HFFc6 (cell line): ENCODE measurements at places on chromosomes 4 and X. TPM values are rescaled to one million over a fixed set of nuclear protein-coding genes. Genes with fewer than 3 reads are reported as not detected.

The KIAA1210 gene
- not detected in 3 replicates for total RNA-seq

The NIPAL1 gene
- 0.59 to 1.0 TPM (median 0.90 TPM) in 3 replicates for total RNA-seq

The IL2RG gene
- not detected in 3 replicates for total RNA-seq

The FAM149A gene
- not detected in 3 replicates for total RNA-seq

The NUDT11 gene
- total RNA-seq: 4.5 to 5.5 TPM (median 4.7 TPM) in 3 replicates

The PROM1 gene
- total RNA-seq: not detected in 3 replicates

The CLTRN gene
- 0.17 TPM in 1 of 3 replicates, not detected in the others for total RNA-seq

The CHRDL1 gene
- 0.85 to 2.4 TPM (median 0.93 TPM) in 3 replicates for total RNA-seq

The IL13RA1 gene
- 61.1 and 61.4 TPM in 2 replicates for total RNA-seq

The DGAT2L6 gene
- not detected in 3 replicates for total RNA-seq

The SCRG1 gene
- total RNA-seq: not detected in 3 replicates

The TIMM8A gene
- 19.4 to 20.3 TPM (median 20.3 TPM) in 3 replicates for total RNA-seq

The GLRA2 gene
- total RNA-seq: not detected in 3 replicates

- H3K4me1 ChIP-seq: peaks cover 14% of the 10 kb centered on the region
- DNase-seq: no peak
- no peak overlapping the region for H3K4me3 ChIP-seq
- no peak overlapping the region for H3K27ac ChIP-seq
- peaks cover 9% of the 10 kb centered on the region for H3K27me3 ChIP-seq
Measured at GRCh38 chrX:39670281-39670680, 427.5 kb downstream of the BCOR start.

GRCh38 chrX:41064018-41064417, 21.2 kb upstream of the USP9X start:
- H3K4me1 ChIP-seq: peaks cover 22% of the 10 kb centered on the region

GRCh38 chr4:10623241-10623640, 61.3 kb downstream of the CLNK start:
- H3K36me3 ChIP-seq: no peaks in the 10 kb centered on the region
- DNase-seq: peak; percentile 13
- peaks cover 19% of the 10 kb centered on the region for H3K4me1 ChIP-seq
- H3K4me3 ChIP-seq: no peak overlapping the region
- H3K27me3 ChIP-seq: peaks cover 22% of the 10 kb centered on the region

DNA sequence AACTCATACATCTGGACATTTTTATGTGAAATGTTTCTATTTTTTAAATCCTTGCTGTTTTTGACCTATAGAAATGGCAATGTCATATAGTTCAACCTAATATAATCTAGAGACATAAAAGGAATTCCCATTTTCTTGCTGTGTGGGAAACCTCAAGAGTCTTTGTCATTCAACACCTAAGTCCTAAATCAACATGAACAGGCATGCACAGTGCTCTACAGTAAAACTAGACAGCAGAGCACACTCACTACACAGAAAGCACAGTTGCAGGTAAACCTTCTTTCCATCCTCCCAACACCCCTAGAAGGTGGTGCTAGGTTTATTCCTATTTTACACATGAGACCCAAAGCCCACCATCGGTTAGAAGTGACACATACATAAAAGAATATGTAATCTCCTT, 79.1 kb upstream of the C1QTNF7 start:
- peaks cover 16% of the 10 kb centered on the region for H3K4me1 ChIP-seq
- H3K4me3 ChIP-seq: no peak overlapping the region
- H3K36me3 ChIP-seq: no peaks in the 10 kb centered on the region
- H3K27ac ChIP-seq: no peak overlapping the region
- H3K27me3 ChIP-seq: peaks cover 36% of the 10 kb centered on the region
- no peak for DNase-seq

- no peak overlapping the region for H3K4me3 ChIP-seq
- H3K27me3 ChIP-seq: no peaks in the 10 kb centered on the region
- DNase-seq: no peak
- H3K36me3 ChIP-seq: no peaks in the 10 kb centered on the region; the same call in 1 of the 2 replicates
Measured at GRCh38 chr4:168822481-168822880, 187.6 kb downstream of the CBR4 start.

DNA sequence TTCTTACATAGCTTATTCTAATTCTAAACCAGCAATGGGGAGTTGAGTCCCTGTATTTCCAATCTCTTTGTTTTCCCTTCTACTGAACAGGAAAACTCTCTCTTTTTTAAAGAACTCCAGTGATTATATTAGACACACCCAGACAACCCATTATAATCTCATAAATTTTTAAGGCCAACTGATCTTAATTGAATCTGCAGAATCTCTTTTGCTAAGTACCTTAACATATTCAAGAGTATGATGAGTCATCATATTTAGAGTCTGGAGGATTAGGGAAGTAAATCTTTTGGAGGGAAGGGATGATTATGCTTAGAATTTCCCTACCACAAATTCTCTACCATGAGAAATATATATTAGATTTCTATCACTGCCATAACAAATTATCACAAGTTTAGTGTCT, 705.1 kb downstream of the CENPC start:
- H3K4me3 ChIP-seq: no peak overlapping the region
- no peak for DNase-seq
- no peaks in the 10 kb centered on the region for H3K4me1 ChIP-seq
- H3K27me3 ChIP-seq: no peaks in the 10 kb centered on the region

- peak overlapping the region; percentile 84 for H3K27ac ChIP-seq
- H3K36me3 ChIP-seq: no peaks in the 10 kb centered on the region
- peak overlapping the region; percentile 87 for H3K4me3 ChIP-seq
- H3K27me3 ChIP-seq: no peaks in the 10 kb centered on the region; the same call in 1 of the 2 replicates
Measured at GRCh38 chr4:83109480-83110222, 4.9 kb downstream of the PLAC8 start.

DNA sequence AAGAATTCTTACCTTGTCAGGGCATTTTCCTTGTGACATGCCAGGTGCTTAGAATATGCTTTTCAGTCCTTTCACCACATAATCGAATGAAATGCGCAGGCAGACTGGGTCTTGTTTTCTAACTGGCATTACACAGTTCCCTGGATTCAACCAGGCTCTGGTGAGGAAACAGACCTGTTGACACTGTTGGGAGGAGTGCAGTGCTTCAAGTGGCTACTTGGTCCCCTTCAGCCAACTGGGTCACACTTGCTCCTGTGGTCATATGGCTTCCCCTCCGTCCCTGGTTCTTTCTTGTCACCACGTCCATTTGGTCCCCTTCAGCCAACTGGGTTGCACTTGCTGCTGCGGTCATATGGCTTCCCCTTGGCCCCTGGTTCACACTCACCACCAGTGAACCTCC, 9.7 kb downstream of the SMIM20 start:
- DNase-seq: no peak
- H3K27me3 ChIP-seq: no peaks in the 10 kb centered on the region; the same call in 1 of the 2 replicates
- no peak overlapping the region for H3K27ac ChIP-seq
- H3K36me3 ChIP-seq: no peaks in the 10 kb centered on the region
- H3K4me1 ChIP-seq: peaks cover 8% of the 10 kb centered on the region
- H3K4me3 ChIP-seq: no peak overlapping the region

- no peaks in the 10 kb centered on the region for H3K4me1 ChIP-seq
- H3K4me3 ChIP-seq: no peak overlapping the region
- peaks cover 12% of the 10 kb centered on the region for H3K27me3 ChIP-seq
- no peak overlapping the region for H3K27ac ChIP-seq
- no peaks in the 10 kb centered on the region for H3K36me3 ChIP-seq
- DNase-seq: no peak
Measured at GRCh38 chr4:181504924-181505323, 738.3 kb upstream of the TENM3 start.

DNA sequence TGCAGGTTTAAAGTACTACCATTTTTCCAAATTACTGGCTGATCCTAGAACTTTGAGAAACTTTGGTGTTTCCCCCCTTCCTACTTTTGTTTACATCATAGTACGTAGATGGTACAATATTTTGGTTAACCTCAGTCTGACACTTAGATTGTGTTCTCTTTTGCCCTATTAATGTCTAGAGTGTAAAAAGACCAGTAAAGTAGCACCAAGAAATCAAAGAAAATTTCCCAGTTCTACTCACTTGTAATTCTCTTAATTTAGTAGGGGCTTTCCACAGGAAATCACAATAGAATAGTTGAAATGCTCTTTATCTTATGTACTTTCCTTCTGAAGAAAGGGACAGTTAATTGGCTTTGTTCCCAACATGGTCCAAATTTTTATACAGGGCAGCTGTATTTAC, 51.6 kb downstream of the NFKB1 start:
- H3K4me1 ChIP-seq: peaks cover 32% of the 10 kb centered on the region
- H3K4me3 ChIP-seq: no peak overlapping the region
- peaks cover 6% of the 10 kb centered on the region for H3K36me3 ChIP-seq
- H3K27me3 ChIP-seq: no peaks in the 10 kb centered on the region; the same call in 1 of the 2 replicates
- no peak for DNase-seq

- peak; percentile 95 for DNase-seq
- H3K27ac ChIP-seq: peak overlapping the region; percentile 94
- H3K4me1 ChIP-seq: peaks cover 34% of the 10 kb centered on the region
- peaks cover 19% of the 10 kb centered on the region; the same call in 1 of the 2 replicates for H3K36me3 ChIP-seq
- peak overlapping the region; percentile 69 for H3K4me3 ChIP-seq
Measured at GRCh38 chr4:168408620-168409019, 71.7 kb downstream of the DDX60L start.

- H3K36me3 ChIP-seq: peaks cover 13% of the 10 kb centered on the region
- no peak for DNase-seq
- H3K4me1 ChIP-seq: peaks cover 9% of the 10 kb centered on the region
- H3K4me3 ChIP-seq: no peak overlapping the region
- H3K27ac ChIP-seq: no peak overlapping the region
- H3K27me3 ChIP-seq: peaks cover 2% of the 10 kb centered on the region
Measured at GRCh38 chr4:185149392-185149791, 6.3 kb downstream of the SLC25A4 start.

- no peak overlapping the region for H3K4me3 ChIP-seq
- H3K4me1 ChIP-seq: peaks cover 14% of the 10 kb centered on the region
- H3K27me3 ChIP-seq: no peaks in the 10 kb centered on the region; the same call in 1 of the 2 replicates
- no peak for DNase-seq
- H3K27ac ChIP-seq: no peak overlapping the region
- H3K36me3 ChIP-seq: no peaks in the 10 kb centered on the region
Measured at GRCh38 chr4:120003193-120003592, 63.5 kb downstream of the MAD2L1 start.

GRCh38 chrX:137432609-137433008, 133.3 kb upstream of the ZIC3 start:
- H3K4me3 ChIP-seq: no peak overlapping the region
- peaks cover 6% of the 10 kb centered on the region; the same call in 1 of the 2 replicates for H3K27me3 ChIP-seq

DNA sequence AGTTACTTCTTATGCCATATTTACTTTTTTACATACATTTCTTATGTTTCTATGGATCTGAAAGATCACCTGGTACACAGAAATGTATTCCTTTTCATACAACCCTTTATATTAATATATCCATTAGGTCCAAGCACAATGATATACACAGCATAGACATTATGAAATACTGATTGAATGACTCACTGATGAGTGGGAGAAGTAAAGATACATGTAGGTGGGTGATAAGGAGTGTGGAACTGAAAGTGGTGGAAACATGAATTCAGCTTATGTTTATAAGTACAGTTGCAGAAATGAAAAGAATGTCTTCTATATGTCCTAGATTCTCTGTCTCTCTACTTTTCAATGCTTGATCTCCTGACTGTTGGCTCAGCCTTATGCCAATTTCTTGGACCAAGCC, 87.9 kb downstream of the YIPF7 start:
- no peaks in the 10 kb centered on the region for H3K4me1 ChIP-seq
- no peaks in the 10 kb centered on the region for H3K36me3 ChIP-seq
- H3K4me3 ChIP-seq: no peak overlapping the region
- no peak overlapping the region for H3K27ac ChIP-seq
- no peaks in the 10 kb centered on the region for H3K27me3 ChIP-seq
- no peak for DNase-seq

GRCh38 chrX:48800574-48801279, 1.1 kb upstream of the HDAC6 start:
- peak overlapping the region; percentile 95 for H3K27ac ChIP-seq
- DNase-seq: no peak
- peak overlapping the region; percentile 93 for H3K4me3 ChIP-seq
- H3K27me3 ChIP-seq: no peaks in the 10 kb centered on the region
- peaks cover 20% of the 10 kb centered on the region for H3K4me1 ChIP-seq

GRCh38 chr4:10371869-10372471, 85.3 kb downstream of the ZNF518B start:
- peak overlapping the region; percentile 46; the same call in 1 of the 2 replicates for H3K27ac ChIP-seq
- peaks cover 19% of the 10 kb centered on the region for H3K27me3 ChIP-seq
- peak; percentile 77 for DNase-seq
- H3K4me3 ChIP-seq: no peak overlapping the region

DNA sequence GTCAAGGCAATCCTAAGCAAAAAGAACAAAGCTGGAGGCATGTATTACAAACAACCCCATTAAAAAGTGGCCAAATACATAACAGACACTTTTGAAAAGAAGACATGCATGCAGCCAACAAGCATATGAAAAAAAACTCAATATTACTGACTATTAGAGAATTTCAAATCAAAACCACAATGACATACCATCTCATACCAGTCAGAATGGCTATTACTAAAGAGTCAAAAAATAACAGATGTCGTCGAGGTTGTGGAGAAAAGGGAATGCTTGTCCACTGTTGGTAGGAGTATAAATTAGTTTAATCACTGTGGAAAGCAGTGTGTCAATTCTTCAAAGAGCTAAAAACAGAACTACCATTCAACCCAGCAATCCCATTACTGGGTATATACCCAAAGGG, 604.6 kb upstream of the GRIA3 start:
- H3K27me3 ChIP-seq: no peaks in the 10 kb centered on the region
- DNase-seq: peak; percentile 55
- no peak overlapping the region for H3K4me3 ChIP-seq
- H3K4me1 ChIP-seq: peaks cover 84% of the 10 kb centered on the region
- peaks cover 10% of the 10 kb centered on the region for H3K36me3 ChIP-seq
- H3K27ac ChIP-seq: peak overlapping the region; percentile 70

GRCh38 chr4:185774845-185775680, 36.9 kb downstream of the SORBS2 start:
- H3K4me1 ChIP-seq: peaks cover 54% of the 10 kb centered on the region
- H3K36me3 ChIP-seq: no peaks in the 10 kb centered on the region
- H3K27me3 ChIP-seq: no peaks in the 10 kb centered on the region; the same call in 1 of the 2 replicates
- DNase-seq: peak; percentile 79
- H3K4me3 ChIP-seq: peak overlapping the region; percentile 76

- DNase-seq: no peak
- peaks cover 8% of the 10 kb centered on the region; the same call in 1 of the 2 replicates for H3K27me3 ChIP-seq
- H3K27ac ChIP-seq: no peak overlapping the region
- no peak overlapping the region for H3K4me3 ChIP-seq
- no peaks in the 10 kb centered on the region for H3K36me3 ChIP-seq
Measured at GRCh38 chr4:165379678-165380064, 863 bp downstream of the CPE start.
